Fibroblast of upper back skin (primary cell): ENCODE measurements at places on chromosomes 1 and 21.

- no peak for DNase-seq
Observed at GRCh38 chr1:67078291-67078690, 24.3 kb upstream of the SLC35D1 start.

GRCh38 chr1:175870217-175870616 is 126.8 kb upstream of the TNR start:
- DNase-seq = no peak

- no peak for DNase-seq
Observed at GRCh38 chr1:230005040-230005439, 62.0 kb upstream of the GALNT2 start.

GRCh38 chr1:31744165-31744888 is 19.8 kb downstream of the ADGRB2 start:
- DNase-seq = no peak

GRCh38 chr1:25223471-25223870 is 8.8 kb downstream of the SYF2 start:
- DNase-seq = no peak

DNA sequence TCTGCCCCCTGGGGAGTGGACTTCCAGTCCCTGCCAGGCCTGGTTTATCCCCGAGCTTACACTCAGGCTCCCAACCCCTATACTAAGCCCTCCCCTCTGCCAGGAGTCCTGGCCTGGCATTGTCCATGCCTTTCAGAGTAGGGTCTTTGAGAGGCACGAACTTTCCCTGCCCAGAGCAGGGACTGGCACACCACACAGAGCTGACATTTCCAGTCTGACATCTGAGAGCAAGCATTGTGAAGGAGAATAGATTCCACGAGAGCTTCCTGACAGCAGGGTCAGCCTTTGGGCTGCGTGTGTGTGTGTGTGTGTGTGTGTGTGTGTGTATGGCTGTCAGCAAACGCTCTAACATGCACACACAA is 59.5 kb upstream of the LAPTM5 start:
- no peak for DNase-seq

DNA sequence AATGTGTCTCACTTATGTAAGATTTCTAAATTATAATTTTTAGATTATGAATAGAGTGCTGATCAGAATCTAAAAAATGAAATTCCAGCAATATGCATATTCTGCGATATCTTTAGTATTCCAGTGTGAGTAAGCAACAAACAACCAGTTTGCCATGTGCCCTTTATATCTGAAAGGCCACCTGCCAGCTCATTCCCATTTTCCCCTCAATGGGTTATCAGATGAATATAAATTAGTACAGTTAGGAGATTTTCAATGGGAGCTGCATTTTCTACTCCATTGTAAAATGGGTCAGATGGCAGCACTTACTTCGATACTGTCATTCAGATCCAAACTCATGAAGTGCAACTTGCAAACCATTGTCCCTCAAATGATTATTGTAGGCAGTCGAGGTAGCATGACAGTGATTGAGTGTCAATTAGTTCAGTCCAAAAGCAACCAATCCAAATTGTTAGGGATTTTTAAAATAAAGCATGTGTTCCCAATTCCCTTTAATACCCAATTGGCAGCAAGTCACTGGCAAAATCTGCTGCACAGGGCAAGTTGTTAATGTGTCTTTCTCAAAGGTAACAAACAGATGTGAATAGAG is 680.3 kb downstream of the LRRIQ3 start:
- no peak for DNase-seq

GRCh38 chr1:68332041-68332440 is 99.7 kb upstream of the WLS start:
- peak; percentile 36 for DNase-seq

DNA sequence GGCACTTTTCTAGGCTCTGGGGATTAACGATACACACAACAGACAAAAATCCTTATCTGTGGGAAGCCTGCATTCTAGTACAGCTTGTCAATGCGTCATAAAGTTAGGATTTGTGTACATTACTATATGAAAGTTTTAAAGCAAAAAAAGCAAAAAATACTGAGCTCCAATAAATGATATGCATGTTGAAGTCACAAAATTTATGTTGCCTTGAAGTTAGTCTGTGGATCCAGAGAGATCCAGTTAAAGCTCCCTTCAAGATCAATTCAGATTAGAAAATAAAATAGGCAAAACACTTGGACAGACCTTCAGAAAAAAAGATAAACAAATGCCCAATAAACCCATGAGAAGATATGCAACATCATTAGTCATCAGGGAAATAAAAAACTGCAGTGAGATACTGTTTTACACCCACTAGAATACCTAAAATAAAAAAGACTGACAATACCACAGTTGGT is 33.1 kb upstream of the KCNQ4 start:
- no peak for DNase-seq

- no peak for DNase-seq
Observed at GRCh38 chr1:220438741-220439140, 89.2 kb upstream of the MARK1 start.
